ENCODE measurements at places on chromosomes 16 and 17. TPM values are rescaled to one million over a fixed set of nuclear protein-coding genes. Genes with fewer than 3 reads are reported as not detected.
A peak's percentile ranks its signal among the peaks of the same experiment; 100 is the strongest.

DNA sequence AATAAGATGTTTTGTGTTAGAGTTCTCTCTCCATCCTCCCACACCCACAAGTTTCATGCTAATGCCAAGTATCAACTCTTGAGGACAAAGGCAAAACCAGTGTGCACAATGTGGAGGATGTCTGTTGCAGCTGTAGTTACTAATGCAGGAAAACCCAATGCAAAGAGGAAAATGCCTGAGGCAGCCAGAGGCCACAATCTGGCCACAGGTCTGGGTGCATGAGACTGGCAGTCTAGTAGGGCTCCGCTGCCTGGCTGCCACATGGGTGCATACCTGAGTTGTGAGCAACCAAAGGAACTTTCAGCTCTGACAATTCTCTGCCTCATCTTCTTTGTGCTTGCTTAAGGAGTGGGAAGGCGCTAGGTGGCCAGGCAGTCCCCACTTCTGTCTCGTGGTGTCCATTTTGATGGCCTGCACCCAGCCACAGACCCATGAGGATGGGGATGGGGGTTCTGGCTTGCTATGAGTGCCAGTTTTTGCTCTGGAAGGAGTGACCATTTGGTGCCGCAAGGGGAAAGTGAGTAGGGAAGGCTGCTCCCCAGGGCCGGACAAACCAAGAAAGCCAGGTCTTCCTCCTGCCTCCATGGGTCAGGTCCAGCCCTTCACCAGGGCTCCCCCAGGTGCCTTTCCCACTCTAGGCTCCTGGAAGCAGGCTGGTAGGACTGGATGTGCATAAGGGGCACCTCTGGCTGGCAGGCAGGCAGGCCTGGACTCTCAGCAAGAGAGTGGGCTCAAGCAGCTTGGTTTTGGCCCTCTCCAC lies 4.2 kb upstream of the GFOD2 start:
- no peak overlapping the region for H3K27ac ChIP-seq
- no peaks in the 10 kb centered on the region for H3K27me3 ChIP-seq
- H3K36me3 ChIP-seq, result peaks cover 4% of the 10 kb centered on the region
- DNase-seq, result no peak
- peaks cover 6% of the 10 kb centered on the region for H3K4me1 ChIP-seq
- H3K4me3 ChIP-seq, result no peak overlapping the region

DNA sequence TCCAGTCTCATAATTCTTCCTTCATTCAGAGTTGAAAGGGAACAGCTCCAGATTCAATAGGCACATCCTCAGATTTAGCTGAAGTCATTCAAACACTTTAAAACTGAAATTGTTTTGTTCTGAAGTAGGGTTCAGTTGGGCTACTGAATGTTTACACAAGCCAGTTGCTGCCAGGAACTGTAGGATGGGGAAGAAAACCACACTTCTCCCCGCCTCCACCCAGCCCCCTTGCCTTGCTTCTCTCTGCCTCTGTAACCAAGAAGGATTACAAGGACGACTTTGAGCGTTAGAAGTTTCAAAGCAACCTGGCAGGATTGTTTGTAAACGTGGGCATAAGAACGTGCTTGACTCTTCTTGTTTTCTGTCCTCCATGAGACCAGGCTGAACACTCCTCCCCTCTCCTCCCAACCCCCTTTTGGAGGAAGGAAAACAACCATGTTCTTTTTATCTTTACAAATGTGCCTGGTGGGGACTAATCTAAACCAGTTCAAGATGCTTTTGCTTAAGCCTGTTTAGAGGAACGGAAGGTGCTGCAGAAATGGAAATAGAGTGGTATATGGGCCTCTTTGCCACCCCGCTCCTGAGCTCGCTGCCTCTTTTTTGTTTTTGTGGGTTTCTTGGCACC lies 287.9 kb downstream of the FTO start:
- H3K4me3 ChIP-seq, result no peak overlapping the region
- H3K27me3 ChIP-seq, result no peaks in the 10 kb centered on the region
- H3K4me1 ChIP-seq, result no peaks in the 10 kb centered on the region

DNA sequence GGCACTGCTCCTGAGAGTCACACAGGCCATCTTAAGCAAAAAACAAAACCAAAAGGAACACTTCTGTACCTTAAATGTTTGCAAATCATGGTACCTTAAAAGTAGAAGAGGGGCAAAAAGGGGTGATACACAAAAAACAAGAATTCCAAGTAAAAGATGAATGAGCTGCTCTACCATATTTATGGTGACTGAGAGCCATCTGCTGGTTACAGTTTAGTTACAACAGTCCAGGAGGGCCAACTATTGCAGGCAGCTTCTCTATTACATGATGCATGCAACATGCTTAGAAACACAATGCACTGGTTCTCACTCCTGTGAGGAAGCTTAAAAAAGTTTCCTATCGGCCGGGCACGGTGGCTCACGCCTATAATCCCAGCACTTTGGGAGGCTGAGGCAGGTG lies 53.5 kb downstream of the STX8 start:
- no peaks in the 10 kb centered on the region for H3K36me3 ChIP-seq
- peak; percentile 15 for DNase-seq
- H3K27ac ChIP-seq, result no peak overlapping the region
- no peak overlapping the region for H3K4me3 ChIP-seq

DNA sequence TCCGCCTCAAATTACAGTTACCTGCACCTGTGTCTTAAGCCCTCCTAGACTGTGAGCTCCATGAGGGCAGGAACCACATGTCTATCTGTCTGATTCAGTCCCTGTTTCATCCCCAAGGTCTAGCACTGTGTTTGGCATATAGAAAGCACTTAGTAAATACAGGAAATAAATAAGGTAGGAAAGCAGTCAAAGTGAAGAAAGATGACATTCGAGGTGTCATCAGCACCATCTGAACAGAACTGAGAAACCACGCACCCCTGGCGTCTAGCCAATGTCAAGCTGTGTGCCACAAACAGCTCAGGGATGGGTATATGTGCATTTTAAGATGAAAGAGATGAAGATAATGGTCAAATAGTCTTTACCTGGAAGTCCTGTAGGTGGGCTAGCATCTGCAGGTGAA lies 79.6 kb upstream of the ATP2A3 start:
- no peaks in the 10 kb centered on the region for H3K27me3 ChIP-seq
- peaks cover 4% of the 10 kb centered on the region for H3K36me3 ChIP-seq
- no peaks in the 10 kb centered on the region for H3K4me1 ChIP-seq
- DNase-seq, result no peak
- no peak overlapping the region for H3K4me3 ChIP-seq

DNA sequence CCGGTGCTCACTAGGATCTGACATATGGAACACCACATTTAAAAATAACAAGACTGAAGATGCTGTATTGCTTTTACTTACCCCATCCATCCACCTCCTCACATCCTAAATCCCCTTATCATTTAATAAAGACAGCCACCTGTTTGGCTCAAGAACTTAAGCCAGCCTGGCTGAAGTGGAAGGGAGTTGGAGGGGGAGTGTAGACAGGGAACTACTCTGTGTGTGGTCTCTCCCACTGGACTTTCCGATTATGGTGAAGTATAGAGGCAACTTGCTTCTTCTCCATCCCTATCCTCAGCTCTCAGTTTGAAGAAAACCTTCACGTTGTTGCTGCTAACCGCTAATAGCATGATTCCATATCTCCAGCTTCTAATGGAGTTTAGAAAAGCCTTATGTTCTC lies 313.4 kb downstream of the CDH11 start:
- H3K4me1 ChIP-seq, result no peaks in the 10 kb centered on the region
- H3K36me3 ChIP-seq, result no peaks in the 10 kb centered on the region
- H3K4me3 ChIP-seq, result no peak overlapping the region
- no peak for DNase-seq

GRCh38 chr16:19386525-19386924 lies 31.2 kb upstream of the TMC5 start:
- H3K27ac ChIP-seq, result no peak overlapping the region
- no peaks in the 10 kb centered on the region for H3K36me3 ChIP-seq
- H3K27me3 ChIP-seq, result 0 out of 2 replicates have a peak, but pooled peaks cover 4% of the 10 kb centered on the region
- DNase-seq, result no peak
- H3K4me1 ChIP-seq, result no peaks in the 10 kb centered on the region
- H3K4me3 ChIP-seq, result no peak overlapping the region

- H3K36me3 ChIP-seq, result no peaks in the 10 kb centered on the region
- no peak for DNase-seq
- no peak overlapping the region for H3K4me3 ChIP-seq
- H3K4me1 ChIP-seq, result no peaks in the 10 kb centered on the region
- no peaks in the 10 kb centered on the region for H3K27me3 ChIP-seq
- H3K27ac ChIP-seq, result no peak overlapping the region
Observed at GRCh38 chr16:27691721-27692120, 141.8 kb downstream of the KATNIP start.

DNA sequence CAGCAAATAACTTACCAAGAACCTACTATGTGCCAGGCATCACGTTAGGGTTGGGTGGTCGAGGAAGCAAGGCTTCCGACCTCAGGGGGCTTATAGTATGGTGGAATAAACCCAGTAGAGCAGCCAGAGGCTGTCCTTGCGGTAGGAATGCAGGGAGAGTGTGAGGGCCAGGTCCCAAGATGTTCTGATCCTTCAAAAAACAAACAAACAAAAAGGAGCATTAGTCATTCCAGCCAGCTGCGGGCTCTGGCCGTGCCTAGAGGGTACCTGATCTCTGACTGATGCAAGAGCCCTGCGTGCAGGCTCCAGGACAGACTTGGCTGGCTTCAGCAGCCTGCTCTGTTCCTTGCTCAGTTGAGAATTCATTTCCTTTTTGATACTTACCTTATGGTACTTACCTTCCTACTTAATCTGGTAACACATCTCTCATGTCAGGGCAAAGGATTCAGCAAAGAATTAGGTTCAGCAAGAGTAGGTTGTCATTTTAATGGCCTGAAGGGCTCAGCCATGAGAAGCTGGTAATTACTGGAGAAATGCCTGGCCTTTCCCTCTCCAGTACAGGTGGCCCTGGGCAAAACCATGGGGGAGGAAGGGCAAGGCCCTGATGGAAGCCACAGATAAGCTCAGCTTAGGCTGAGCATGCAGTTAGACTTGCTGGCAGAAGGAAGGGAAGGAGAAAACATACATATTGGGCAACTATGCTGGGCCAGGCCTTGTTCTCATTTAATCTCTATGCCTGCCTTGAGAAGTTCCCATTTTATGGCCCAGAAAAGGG lies 18.4 kb downstream of the CYB5D2 start:
- peak; percentile 88 for DNase-seq
- H3K27ac ChIP-seq, result peak overlapping the region; percentile 95
- peaks cover 2% of the 10 kb centered on the region for H3K36me3 ChIP-seq
- peaks cover 38% of the 10 kb centered on the region for H3K4me1 ChIP-seq
- no peaks in the 10 kb centered on the region for H3K27me3 ChIP-seq

The SHCBP1 gene
- 22.2 TPM for total RNA-seq

The NBR1 gene
- 36.6 TPM for total RNA-seq

The C16orf46 gene
- 1.2 TPM for total RNA-seq

The NPB gene
- 3.9 TPM for total RNA-seq

The SYNGR3 gene
- 15.2 TPM for total RNA-seq

The EFNB3 gene
- 2.5 TPM for total RNA-seq

The NPIPA5 gene
- total RNA-seq, result 0.26 TPM

The GINS2 gene
- total RNA-seq, result 12.0 TPM

Measured in Panc1 (cell line).